Activated CD8-positive, alpha-beta memory T cell treated with anti-CD3 and anti-CD28 coated beads for 48 hours (primary cell): ENCODE measurements at places on chromosomes 11 and 22.

GRCh38 chr11:11567936-11568650, 53.7 kb downstream of the GALNT18 start:
- no peak for DNase-seq

DNA sequence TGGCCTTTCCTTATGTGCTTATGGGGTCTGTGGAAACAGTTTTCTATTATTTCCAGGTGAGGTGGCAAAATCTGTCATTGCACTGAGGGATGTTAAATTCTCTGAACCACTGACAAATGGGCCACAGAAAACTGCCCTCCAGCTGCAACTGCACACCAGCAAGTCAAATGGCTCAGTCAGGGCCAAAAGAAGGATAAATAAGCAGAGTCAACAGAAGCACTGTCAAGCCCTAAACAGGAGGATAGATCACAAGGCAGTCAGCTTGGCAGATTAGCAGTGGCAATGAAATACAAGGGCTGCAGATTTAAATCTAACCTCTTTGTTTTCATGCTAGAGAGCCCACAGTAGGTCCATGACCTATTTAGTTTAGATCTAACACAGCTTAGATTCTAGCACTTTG, 435.6 kb downstream of the ETS1 start:
- DNase-seq: no peak

- DNase-seq: no peak
These were observed 1258.8 kb downstream of the BRD1 start for GRCh38 chr22:48568736-48569330.

DNA sequence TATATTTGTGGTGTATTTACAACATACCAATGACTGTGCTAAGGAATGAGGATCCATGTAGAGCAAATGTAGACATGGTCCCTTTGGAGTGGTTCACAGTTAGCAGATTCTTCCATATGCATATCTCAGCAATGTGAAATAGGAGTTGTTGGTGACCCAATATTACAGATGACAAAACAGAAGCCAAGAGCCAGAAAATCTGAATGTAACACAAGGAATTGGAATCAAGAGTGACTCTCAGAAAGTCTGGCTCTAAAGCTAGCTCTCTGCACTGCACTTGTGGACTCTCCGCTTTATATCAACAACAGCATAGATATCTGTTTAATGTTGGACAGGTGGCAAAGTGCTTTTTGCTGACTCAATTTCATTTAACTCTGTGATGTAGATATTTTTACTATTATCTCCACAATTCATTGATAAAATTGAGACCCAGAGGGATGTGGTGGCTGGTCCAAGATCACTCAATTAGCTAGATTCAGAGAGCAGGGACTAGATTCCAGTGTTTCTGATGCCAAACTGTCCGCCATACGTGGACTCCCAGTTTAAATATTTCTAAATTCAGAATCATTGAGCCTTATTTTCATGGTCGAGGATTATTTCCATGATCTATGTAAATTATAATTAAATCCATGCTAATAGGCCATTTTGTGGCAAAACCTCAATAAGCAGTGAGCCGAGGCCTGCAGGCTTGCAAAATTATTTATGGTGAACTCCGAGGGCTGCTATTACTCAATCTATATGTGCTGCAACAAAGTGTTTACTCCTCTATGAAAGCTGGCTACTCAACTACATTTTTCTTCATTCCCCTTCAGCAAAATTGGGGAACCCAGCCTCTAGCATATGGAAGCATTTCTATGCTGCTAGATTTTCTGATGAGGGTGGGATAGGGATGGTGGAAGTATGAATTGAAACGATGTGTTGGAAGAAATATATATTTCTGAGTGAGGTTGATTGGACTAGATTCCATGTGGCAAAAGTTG, 21.1 kb upstream of the TENM4 start:
- no peak for DNase-seq

DNA sequence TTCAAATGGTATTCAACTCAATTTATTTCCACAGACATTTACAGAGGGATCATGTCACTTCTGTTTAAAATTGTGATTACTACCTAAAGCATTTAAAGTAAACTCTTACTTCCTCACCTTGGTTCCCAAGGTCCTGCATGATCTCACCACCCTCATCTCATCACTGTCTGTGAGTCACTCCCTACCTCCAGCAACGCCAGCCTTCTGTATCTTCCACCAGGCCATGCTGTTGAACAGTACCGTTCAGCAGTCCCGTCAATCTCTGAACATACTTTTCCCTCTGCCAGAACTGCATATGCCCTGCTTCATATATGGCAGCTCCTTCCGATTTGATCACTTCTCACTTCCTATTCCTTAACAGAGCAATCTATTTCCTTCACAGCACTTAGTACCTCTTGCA, 2.0 kb downstream of the FBXO3 start:
- no peak for DNase-seq

- no peak for DNase-seq
These were observed 53.3 kb upstream of the TOP3B start for GRCh38 chr22:22035771-22036314.

DNA sequence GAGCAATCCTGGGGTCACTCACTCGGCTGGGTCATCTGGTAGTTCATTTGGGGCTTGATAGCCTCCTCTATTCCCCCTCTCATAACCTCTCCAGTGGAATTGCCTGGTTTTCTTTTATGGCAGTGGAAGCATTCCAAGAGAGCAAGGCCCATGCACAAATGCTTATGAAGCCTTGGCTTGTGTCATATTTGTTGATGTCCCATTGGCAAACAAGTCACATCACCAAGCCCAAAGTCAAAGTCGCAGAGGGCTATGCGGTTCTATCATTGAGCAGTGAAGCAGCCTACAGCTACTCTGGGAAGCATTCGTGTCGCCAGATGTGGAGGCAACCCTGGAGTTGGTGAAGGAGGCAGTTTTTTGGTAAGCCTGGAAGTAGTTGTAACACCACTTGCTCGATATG, 12.3 kb downstream of the KCTD14 start:
- DNase-seq: no peak

- DNase-seq: no peak
These were observed 3.5 kb downstream of the TRIM66 start for GRCh38 chr11:8679006-8679405.

- DNase-seq: no peak
These were observed 59.8 kb downstream of the CYTH4 start for GRCh38 chr22:37342065-37342464.

- no peak for DNase-seq
These were observed 43.2 kb upstream of the YPEL1 start for GRCh38 chr22:21778705-21779363.

DNA sequence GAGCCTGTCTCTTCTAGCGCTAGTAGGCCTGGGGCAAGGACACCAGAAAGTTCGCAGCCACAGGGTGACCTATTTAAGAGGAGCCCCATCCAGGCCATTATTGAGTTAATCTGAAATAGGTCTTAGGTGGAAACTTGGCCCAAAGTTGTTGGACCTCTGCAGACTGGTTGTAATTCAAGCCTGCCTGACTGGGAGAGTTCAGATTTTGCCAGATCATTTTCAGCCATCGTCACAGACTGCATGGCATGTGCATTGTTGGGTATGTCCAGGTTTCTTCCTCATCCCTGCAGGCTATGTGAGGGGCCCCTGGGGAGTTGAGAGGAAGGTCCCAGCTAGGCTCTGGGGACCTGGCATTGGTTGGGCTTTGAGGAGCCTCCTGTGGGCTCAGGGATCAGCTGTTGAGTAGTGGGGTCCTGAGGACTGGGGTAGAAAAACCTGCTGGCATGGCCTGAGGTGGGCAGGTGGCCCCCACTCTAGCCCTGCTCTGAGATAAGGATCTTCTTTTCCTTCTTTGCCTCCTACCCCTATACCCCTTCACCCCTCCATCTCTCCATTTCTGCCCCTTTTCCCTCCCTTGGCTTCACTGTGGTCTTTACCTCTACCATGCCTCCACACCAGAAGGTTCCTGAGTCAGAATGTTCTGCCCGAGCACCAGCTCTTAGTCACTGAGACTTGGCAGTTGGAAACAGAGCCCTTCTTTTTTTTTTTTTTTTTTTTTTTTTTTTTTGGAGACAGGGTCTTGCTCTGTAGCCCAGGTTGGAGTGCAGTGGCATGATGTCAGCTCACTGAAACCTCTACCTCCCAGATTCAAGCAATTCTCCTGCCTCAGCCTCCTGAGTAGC, 112.7 kb downstream of the MORC2 start:
- no peak for DNase-seq
